Fibroblast of skin of left biceps (primary cell): ENCODE measurements at places on chromosomes 2 and 18.

DNA sequence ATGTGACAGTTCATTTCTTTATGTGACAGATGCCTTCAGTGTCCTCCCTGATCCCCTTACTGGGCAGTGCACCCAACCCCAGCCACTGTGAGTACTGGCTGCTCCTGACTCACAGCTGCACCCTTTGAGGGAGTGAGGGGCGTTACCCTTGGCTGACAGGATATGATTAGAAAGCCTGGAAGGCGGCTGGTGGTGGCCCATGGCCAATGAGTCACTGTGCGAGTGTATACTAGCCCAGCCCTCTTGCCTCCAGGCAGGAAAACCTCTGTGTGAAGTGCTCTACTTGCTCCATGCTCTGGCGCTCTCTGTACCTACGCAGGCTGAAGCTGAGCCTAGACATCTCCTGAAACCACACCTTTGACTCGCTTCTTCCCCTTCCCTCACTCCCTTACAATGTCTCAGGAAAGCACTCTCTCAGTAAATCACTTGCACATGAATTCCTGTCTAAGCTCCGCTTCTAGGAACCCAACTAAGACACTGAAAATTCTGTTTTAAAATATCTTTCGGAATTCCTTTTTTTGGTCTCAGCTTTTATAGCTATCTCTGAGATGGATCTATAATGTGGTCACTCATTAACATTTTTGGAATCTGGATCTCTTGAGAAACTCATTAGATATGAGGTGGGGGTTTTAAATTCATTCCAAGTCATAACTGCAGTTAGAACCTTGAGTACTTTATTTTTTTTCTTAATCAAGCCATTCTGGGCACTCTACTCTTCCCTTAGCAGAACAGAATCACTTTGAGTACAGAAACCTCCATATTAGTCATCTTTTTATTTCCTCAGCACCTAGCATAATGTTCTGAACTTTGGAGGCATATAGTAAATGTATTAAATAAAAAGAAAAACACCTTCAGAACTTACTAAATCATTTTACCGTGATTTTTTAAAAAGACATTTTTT, 25.3 kb upstream of the STAM2 start:
- peak; percentile 78 for DNase-seq

DNA sequence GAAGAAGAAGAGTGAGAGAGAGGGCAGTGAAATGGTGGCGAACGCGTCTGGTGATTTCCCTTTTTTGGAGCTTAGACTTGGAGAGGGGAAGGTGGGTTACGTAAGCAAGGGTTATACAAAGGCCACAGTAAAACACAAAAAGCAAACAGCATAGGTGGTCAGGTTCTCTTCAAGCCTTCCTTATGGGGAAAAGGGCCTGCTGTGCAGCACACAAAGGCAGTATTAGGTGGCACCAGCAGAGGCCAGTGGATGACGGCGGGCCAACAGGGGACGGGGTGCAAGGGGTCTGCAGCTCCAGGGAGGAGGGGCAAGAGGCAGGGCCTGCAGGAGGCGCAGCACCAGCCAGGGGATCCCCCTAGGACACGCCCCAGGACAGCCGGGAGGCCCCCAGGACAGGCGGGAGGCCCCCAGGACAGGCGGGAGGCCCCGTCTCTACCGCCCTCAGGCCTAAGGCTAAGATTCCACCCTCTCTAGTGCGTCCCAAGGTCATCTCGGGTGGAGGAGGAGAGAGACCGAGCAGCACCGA, 32.6 kb upstream of the NPC1 start:
- no peak for DNase-seq

- no peak for DNase-seq
Measured at GRCh38 chr2:155309483-155309882, 611.0 kb downstream of the KCNJ3 start.

DNA sequence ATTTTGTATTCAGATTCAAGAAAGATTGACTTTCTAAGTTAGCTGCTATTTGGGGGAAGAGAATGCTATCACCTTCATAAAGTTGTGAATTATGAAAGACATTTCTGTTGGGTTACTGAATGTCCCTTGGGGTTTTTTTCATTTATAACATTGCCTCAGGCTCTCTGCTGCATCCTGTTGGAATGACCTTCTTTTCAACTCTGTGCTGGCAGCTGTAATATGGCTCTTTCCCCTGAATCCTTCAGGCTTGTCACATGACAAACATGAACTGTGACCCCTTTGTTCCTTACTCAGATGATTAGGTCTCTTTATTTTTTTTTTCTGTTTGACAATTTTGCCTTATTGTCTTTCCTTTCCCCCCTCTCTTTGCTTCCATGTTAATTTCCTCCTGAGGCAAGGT, 159.8 kb downstream of the TAF4B start:
- DNase-seq = peak; percentile 13
